Femur (tissue), 1 donor: ENCODE measurements at places on chromosomes 2 and 18.

- peak; percentile 33 for DNase-seq
Observed at GRCh38 chr2:187527262-187527661, 27.0 kb downstream of the TFPI start.

DNA sequence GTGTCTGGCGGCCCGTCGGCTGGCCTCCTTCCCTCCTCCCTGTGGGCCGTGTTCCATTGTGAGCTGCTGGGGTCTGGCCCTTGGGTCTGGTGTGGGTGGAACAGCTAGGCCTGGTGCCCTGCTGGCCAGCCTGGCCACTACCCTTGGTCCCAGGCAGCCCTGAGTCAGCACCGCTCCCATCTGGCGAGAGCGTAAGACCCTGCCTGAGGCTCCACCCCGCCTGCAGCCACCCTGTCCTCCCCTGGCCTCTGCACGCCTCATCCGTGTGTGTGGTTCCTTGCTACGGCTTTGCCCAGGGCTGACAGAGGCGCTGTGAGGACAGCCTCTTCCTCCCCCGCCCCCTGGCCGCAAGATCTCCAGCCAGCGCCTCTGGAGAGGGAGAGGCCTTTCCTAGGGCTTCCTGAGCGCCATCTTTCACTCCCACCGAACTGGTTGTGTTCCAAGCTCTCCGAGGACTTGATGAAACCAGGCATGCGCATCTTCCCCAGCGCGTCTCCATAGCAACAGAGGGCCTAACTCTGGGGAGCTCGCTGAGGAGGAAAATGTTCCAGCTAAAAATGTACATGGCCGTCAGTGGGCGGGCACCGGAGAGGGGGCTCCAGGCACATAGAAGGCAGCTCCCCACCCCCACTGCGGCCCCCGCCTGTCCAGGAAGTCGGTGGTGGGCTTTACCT, 83.0 kb downstream of the STPG4 start:
- DNase-seq, result peak; percentile 89

GRCh38 chr2:225130093-225130492, 87.8 kb upstream of the DOCK10 start:
- no peak for DNase-seq

DNA sequence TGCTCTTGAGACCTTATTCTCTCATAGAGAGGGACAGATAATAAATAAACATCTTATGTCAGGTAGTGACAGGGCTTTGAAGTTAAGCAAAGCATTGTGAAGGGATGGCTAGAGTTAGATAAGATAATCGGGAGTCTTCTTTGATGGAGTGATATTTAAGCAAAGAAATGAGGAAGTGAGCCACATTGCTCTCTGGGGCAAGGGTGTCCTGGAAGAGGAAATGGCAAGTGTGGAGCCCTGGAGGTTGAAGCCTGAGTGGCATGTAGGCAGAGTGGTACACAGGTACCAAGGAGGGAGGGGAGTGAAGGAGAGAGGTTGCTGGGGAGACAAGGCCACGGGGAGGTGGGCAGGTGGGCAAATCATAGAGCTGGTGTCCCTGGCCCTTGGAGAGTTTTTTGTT, 110.2 kb downstream of the CTAGE1 start:
- no peak for DNase-seq

DNA sequence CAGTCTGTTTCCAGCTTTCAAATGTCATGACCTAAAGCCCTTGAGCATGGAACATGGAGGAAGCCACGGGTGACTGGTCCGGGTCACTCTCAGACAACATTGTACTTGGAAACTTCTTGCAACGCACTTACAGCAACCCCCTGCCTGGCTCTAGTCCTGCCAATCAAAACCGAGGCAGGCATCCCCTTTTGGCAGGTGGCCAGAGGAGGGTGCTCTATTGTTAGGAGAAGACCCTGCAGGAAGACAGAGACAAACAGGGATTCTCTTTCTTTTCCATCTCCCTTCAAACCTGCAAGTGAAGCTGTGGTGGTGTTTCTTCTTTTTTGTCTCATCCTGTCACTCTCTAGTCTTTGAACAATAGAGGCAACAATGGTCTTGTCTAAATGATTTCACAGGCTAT, 667.2 kb downstream of the ZEB2 start:
- no peak for DNase-seq

- DNase-seq, result no peak
Observed at GRCh38 chr2:153819501-153819900, 52.2 kb upstream of the GALNT13 start.

DNA sequence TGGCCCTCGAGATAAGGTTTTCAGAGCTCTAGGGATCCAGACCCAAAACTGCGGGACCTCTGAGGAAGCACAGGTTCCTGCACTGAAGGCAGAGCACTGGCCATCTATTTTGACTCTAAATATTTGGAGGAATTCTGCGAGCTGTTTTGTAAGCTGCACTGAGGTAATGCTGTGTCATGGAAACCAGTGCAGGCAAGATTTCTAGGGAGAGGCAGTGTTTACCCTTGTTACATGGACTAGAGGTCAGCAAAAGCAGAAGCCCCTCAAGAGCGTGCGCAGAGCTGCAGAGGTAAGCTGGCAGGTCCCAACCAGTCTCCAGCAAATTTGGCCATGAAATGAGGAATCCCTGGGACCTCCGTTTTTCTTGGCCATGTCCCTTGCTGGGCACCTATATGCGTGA, 137.3 kb downstream of the RNF152 start:
- DNase-seq, result no peak

DNA sequence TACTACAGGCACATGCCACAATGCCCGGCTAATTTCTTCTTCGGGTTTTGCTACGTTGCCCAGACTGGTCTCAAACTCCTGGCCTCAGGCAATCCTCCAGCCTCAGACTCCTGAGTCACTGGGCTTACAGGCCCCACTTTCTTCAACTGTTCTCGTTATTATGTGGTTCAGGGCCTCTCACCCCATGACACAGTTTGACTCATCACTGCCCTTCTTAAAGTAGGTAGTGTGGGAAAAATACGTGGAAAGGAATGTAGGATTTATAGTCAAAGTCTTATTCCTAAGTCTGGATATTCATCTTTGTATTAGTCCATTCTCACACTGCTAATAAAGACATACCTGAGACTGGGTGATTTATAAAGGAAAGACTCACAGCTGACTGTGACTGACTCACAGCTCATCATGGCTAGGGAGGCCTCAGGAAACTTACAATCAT, 19.4 kb downstream of the CENPA start:
- no peak for DNase-seq

DNA sequence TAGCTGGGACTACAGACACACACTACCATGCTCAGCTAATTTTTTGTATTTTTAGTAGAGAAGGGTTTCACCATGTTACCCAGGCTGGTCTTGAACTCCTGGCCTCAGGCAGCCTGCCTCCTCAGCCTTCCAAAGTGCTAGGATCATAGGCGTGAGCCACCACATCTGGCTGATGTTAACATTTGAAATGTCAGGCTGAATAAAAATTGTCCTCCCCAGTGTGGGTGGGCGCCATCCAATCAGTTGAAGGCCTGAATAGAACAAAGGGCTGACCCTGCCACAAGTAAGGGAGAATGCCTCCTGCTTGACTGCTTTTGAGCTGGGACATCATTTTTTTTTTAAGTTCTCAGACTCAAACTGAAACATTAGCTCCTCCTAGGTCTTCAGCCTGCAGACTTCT, 21.0 kb upstream of the RHOB start:
- DNase-seq, result no peak

DNA sequence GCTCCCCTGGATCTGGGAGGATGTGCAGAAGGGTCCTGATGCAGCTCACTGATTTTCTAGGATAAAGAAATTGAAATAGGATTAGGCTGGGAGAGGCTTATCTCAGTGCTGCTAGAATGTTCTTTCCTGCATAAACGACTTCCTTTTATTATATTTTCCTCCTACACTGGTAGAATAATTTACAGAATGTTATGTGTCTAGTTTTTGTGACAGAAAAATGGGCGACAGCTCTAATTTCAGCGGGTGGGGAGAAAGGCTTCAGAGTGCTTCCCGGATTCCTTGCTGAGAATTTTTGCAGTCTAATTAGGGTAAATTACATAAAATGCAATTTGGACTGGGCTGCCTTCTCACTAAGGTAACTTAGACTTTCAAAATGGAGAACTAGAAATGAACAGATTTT, 66.2 kb downstream of the SKA1 start:
- DNase-seq, result no peak

GRCh38 chr2:107589079-107589491, 237.6 kb upstream of the RGPD4 start:
- DNase-seq, result no peak

GRCh38 chr2:98801921-98802321, 71.0 kb upstream of the MGAT4A start:
- no peak for DNase-seq

GRCh38 chr2:76268902-76269620, 558.3 kb upstream of the GCFC2 start:
- no peak for DNase-seq
